Jurkat, Clone E6-1 (cell line): ENCODE measurements at places on chromosomes 6 and 20.

- no peak for DNase-seq
Observed at GRCh38 chr20:20731000-20731944, 18.8 kb upstream of the RALGAPA2 start.

DNA sequence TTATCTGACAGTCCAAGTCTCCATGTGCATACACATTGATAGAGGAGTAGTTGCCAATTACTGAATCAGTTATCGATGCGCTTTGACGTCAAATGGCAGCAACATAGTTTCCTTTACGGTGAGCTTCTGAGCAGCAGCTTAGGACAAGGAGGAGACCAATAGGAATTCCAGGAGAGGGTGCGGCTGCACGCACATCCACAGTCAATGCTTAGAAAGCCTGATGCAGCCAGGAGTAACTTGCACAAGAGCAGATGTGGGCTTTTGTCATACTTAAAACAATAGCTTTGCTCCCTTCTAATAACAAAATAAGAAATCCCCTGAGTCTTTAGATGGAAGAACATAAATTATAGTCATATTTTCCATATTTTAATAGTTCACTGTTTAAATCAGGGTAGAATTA, 442.1 kb downstream of the BCKDHB start:
- no peak for DNase-seq

DNA sequence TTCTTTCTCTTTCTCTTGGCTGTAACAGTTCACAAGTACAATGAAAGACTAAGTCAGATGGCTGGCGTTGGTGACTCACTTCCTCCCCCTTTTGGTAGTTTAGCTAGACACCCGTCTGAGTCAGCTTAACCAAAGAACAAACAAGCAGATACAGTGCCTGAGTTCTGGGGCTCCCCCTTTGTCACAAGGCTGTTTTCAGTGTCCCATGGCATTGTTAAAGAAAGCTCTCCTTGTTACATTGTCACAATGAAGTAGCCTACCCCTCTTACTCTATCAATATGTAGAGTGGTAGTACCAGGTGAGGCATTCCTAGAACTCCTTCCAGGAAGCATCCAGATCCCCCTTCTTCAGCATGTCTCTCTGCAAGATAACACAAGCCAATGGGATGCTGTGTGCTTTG, 38.6 kb downstream of the KIAA0408 start:
- peak; percentile 76 for DNase-seq

- no peak for DNase-seq
Observed at GRCh38 chr6:34904990-34905613, 16.0 kb downstream of the ANKS1A start.

- DNase-seq = no peak
Observed at GRCh38 chr20:17896193-17896723, 72.3 kb downstream of the SNX5 start.

- no peak for DNase-seq
Observed at GRCh38 chr6:25397406-25397805, 118.2 kb downstream of the CARMIL1 start.

DNA sequence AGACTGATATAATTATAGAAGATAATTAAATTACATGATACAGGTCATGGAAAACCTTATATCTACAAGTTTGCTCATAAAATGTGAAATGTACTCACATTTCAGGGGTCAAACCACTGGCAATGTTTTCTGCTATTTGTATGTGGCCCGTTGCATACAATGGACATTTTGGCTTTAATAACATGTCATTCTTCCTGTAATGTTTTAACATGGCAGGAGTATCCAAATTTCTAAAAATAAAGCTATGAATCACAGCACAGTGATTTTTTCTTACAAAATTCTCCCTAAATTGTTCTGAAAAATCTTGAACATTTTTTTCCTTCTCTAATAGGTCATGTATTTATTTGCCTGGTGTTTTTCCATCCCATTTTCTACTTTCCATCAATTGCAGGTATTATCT, 305.7 kb downstream of the SMOC2 start:
- no peak for DNase-seq

DNA sequence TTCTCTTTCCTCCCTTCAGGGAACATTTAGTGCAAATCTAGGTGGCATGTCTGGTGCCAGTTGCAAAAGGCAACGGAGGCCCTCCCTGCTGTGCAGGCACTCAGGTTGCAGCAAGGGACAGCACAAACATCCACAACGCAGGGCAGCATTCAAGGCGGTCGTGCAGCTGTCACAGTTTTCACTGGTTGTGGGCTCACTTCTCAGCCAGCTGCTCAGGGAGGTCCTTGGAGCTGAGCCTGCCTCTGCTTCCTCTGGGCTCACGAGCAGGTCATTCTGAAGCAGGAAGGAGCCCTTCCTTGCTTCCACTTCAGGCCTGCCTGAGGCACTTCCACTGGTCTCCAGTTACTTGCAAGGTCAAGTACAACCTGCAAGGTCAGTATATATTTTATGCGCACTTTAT, 3.8 kb upstream of the NPEPL1 start:
- no peak for DNase-seq

DNA sequence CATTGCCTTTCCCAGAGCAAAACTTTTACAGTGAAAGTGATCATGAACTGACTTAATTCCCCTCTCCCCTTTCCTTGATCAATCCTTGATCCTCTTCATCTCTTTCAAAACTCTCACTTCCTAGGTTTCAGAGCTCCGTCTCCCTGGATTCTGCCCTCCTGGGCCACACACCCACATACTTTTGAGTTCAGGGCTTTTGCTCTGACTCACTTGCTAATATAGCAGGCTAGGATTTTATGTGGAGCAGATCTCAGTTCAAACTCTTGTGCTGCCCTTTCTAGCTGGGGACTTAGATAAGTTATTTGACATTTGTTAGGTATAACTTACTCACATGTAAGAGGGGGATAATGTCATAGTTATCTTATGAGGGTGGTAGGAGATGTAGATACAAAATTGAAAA, 109.1 kb upstream of the MLIP start:
- DNase-seq = no peak

DNA sequence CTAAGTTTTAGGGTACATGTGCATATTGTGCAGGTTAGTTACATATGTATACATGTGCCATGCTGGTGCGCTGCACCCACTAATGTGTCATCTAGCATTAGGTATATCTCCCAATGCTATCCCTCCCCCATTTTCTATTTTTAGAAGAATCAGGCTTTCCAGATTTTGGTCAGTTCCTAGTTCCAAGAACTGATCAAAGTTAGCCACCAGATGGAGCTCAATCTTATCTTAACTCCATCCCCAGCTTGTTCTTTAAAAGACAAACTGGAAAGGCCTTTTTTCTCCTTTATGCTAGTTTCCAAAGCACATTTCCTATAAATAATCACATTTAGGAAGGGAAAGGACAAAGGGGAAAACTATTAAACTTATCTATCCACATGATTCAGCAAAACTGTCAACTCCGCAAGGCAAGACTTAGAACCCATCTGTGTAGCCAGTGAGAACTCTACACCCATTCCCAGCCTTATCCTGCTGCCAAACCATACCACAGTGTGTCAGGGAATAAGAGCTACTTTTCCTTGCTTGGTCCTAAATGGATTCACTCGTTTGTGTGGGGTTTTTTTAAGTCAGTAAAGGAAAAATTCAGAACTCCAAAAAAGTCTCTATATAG, 22.8 kb upstream of the KHDC1 start:
- no peak for DNase-seq

DNA sequence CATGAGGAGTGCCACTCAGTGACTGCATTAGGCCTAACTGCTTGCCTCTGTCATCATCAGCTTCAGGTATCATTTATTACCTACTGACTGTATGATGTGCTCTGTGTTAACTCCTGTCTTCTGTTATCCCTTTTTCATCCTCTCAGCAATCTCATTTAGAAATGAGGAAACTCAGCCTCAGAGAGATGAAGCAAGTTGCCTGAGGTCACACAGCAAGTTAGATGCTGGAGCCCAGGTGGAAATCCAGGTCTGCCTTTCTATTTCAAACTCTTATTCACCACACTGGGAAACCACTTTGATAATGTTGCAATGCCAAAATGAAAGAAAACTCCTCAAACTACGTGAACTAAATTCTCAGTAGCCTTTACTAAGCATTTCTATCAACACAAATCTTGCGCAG, 1.3 kb downstream of the FERMT1 start:
- DNase-seq = no peak

GRCh38 chr6:154488802-154489437, 21.6 kb downstream of the CNKSR3 start:
- no peak for DNase-seq

DNA sequence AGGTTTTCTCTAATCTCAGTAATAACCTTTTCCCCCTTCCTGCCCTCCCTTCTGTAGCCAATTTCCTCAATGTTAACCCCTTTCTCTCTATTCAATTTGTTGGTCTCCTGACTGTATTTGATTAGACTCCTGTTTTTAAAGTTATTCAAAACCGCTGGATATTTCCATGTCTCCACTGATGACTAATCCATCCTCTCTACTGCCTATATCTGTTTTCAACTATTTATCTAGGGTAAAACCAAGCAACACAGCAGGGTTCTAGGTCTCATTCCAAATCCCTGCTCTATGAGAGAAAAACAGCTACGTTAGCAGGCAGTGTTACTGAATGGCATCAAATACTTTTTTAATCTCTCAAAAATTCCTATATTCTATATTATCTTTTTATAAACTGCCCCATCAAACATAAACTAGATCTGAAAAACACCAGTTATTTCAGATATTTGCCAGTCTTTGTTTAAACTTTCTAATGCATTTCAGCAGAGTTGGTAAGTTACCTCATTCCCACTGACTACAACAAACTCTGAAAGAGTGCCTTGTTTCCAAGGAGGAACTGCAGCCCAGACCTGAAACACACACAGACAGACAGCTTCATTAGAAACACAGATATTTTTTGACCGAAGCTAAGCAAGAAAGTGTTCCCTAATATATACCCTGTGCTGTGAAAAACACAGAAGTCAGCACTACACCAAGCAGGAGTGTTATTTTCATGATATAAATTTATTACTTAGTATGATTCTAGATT, 8.2 kb downstream of the RTN4IP1 start:
- DNase-seq = no peak

DNA sequence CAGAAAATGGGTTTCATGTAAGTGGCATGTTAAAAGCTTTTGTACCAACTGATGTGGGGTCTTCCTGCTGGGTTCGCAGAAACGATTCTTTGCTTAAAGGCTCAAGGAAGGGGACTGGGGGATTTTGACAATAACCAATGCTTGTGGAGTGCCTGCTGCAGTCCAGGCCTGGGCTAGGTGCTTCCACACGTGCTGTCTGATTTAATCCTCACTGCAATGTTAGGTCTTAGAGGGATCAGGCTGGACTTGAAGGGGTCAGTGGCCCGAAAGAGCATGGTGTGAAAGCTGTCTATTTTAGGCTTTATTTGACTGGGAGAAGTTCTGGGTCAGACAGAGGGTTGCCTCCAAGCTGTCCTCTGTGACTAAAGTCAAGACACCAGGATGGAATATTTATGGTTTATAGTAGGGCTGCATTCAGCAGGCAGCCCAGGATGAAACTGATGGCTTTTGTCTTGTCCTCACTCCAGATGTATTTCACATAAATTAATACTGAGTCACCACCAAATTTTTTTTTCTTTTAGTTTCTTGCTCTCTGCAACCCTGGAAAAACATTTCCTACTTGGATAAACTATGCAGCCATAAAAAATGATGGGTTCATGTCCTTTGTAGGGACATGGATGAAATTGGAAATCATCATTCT, 219.1 kb downstream of the ZMYND8 start:
- no peak for DNase-seq

GRCh38 chr6:107699254-107699653, 124.9 kb downstream of the SCML4 start:
- no peak for DNase-seq

DNA sequence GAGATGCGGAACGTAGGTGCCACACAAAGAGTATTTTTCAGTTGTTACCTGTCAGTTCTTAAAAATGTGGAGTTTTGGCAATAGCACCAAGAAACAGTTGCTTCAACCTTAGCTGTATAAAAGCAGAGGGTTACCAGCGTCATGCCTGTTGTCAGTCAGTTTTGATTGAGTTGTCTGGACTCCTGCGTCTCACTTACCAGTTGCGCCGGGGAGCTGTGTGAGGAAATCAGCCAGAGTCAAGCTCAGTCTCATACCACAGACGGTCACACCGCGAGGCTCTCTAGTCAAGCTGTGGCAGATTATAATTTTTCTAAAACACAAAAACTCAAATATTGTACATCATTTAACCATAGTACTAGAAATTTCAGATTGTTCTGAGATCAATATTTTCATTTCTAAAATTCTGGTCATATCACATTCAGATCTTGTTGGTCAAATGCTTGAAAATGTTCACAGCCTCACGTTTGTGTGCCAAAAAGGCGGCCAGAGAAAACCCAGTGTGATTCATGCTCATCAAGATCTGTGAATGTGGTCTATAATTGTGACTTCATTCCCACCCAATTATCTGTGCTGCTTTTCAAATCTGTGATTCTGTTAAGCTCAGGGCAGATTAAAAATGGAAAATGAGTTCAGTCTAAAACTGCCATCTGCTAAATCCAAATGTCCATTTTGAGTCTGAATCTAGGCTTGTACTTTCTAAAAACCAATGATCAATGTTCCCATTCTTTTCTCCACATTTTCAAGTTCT, 37.5 kb downstream of the SASH1 start:
- DNase-seq = no peak

GRCh38 chr20:13865156-13865555, 80.3 kb downstream of the NDUFAF5 start:
- no peak for DNase-seq

- DNase-seq = no peak
Observed at GRCh38 chr6:38716825-38717224, 1.7 kb downstream of the DNAH8 start.

DNA sequence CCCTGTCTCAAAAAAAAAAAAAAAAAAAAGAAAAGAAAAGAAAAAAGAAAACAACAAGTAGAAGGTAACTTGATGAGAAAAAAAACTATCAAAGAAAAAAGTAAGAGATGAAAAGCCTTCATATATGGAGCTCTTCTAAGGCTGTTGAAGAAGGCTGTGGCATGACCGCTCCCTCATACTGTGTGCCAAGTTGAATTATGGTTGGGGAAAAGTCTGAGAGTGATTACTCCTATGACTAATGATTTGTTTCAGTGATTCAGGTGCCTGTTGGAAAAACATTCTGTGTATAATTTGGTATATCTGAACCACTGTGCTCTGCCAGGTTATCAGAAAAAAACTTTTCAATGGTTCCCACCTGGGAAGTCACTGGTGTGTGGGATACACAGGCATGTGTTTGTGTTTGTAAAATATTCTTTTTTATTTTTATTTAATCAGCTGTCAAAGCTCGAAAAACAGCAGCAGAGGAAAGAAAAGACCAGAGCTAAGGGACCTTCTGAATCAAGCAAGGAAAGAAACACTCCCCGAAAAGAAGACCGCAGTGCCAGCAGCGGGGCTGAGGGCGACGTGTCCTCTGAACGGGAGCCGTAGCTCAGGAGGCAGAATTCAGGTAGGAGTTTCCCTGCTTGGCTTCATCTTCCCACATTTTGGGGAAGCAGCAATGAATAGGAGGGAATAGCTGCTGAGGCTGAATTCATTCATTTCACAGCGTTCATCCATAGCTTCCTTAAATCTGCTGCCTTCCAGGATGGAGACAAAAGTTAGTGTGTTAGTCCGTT, 69.7 kb upstream of the SCP2D1 start:
- no peak for DNase-seq

- DNase-seq = no peak
Observed at GRCh38 chr6:77456531-77457248, 6.6 kb downstream of the HTR1B start.
